ENCODE measurements at places on chromosomes 4 and X.

DNA sequence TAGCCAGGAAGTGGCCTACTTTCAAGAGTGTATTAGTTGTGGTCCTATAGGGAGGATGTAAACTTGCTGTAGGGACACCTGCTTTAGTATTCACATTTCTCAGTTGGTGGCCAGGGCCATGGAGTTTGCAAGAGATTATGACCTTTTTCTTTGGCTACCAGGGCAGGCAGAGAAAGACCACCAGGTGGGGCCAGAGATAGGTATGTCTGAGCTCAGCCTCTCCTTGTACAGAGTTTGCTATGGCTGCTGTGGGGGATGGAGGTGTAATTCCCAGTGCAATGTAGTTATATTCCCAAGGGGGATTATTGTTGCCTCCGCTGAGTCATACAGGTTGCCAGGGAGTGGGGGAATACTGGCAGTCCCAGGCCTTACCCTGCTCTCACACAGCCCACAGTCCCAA is 26.3 kb upstream of the DACH2 start:
- no peak for DNase-seq

DNA sequence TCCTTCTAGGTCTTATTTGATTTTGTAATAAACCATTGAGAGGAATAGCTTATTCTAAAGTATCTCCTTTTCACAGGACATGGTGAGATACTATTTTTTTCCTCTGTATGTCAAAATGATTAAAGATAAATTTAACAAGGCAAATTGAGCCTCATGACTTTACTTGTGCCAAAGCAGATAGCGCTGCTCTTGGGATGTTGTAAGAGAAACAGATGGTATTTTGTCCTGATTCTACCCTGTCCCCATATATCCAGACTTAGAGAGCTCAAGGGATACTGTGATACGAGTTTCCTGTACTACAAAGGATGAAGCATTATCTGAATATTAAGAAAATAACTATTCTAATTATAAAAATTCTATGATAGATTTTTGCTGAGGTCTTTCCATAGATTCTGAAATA is 34.0 kb downstream of the EMCN start:
- no peak for DNase-seq

DNA sequence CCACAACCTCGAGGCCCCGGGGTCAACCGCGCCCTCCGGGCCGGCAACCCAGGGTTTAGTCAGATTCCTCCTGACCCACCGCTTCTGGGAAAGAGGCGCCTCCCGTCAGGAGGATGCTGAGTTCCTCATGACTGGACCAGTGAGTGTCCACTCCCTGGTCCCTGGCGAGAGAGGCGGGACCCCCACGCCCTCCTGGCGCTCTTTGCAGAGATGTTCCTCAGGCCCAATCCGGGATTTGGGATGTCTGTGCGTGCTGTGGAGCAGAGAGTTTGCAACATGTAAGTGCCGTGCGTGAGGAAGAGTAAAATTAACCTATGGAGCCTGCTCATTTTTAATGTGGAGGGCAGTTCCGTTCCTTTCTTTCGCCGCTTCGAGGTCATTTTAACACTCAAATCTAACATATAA is 824 bp upstream of the UGDH start:
- no peak for DNase-seq

DNA sequence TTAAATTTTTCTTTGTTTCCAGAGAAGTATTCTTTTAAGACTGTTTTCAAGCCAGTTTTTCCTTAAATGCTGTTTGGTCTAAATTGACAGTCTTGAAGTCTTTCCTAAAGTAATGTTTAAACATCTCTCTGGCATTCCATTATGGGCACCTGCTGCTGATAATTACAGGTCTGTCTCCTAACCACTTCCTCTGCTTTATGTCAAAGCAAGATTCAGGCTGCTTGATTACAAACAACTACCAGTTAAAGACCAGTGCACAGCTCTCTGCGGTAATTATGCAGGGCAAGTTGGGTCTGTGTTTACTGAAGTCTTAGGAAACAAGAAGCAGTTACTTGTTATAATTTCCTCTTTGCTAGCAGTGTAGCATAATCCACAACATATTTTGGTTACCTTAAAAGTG is 17.6 kb downstream of the UNC5C start:
- no peak for DNase-seq

- no peak for DNase-seq
Observed at GRCh38 chrX:24661292-24661691, 14.1 kb upstream of the PCYT1B start.

- no peak for DNase-seq
Observed at GRCh38 chrX:41064018-41064417, 21.2 kb upstream of the USP9X start.

DNA sequence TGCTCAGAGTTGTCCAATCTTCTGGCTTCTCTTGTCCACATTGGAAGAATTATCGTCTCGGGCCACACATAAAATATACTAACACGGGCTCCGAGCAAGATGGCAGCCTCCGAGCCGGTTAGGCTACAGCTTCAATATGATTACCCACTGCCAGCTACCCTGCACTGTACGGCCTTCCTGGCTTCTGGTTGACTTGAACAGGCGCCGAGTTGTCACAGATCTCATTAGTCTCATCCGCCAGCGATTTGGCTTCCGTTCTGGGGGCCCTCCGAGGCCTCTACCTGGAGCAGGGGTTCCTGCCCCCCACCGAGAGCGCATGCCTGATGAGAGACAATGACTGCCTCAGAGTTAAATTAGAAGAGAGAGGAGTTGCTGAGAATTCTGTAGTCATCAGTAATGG is 101.2 kb upstream of the NUDT6 start:
- DNase-seq, result no peak

DNA sequence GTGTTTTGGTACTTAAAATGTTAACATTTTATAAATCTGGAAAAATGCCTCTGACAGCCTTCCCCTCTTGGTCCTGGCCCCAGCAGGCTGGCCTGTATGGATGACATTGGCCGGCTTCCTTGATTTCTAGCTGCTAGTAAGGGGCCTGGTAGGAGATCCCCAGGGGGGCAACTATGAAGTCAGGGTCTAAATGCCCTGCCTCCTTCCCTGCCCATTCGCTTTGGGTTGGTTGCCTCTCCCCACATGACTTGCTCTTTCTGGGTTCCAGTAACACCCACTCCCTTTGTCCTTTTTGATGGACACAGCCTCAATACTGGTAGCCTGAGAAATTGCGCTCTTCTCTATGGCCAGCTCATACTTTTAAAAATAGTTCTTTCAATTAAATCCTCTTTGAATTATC is 78.0 kb upstream of the MAD2L1 start:
- no peak for DNase-seq

- peak; percentile 10 for DNase-seq
Observed at GRCh38 chrX:151754047-151754429, 19.5 kb downstream of the CNGA2 start.

DNA sequence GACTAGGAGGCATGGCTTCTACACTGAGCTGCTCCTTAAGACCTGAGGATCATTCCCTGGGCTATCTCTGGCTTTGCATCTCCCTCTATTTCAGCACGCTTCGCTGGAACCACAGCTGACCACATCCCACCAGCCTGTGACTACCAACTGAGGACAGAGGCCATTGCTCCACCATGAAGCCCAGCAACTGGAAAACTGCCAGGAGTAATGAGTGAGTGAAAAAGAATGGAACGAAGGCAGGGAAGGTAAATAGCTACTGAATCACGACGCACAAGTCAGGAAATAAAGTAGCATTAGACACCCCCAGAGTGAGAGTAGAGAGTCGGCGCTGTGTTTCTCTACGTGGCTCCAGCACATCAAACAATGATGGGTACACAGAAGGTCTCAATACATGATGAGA is 314.7 kb downstream of the LDB2 start:
- DNase-seq, result peak; percentile 31

- no peak for DNase-seq
Observed at GRCh38 chrX:137166591-137166990, 132.8 kb upstream of the GPR101 start.

GRCh38 chr4:141155586-141155985 is 22.3 kb upstream of the RNF150 start:
- peak; percentile 51 for DNase-seq

DNA sequence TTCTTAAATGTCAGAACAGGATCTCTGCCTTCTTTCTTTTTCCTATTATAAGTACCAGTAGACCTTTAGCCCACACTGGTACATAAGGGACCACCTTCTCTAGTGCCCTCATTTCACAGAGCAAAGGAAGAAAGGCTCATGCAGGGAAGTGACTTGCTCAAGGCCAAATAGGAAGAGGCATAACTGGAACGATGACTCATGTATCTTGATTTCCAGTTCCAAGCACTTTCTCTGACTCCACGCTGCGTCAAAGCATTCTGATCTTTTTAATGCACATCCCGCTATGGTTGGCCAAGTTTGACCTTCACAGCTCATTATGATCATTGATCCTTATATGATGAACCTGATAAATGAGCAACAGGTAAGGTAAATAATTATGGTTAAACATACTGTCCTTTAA is 542.0 kb downstream of the GBA3 start:
- no peak for DNase-seq

DNA sequence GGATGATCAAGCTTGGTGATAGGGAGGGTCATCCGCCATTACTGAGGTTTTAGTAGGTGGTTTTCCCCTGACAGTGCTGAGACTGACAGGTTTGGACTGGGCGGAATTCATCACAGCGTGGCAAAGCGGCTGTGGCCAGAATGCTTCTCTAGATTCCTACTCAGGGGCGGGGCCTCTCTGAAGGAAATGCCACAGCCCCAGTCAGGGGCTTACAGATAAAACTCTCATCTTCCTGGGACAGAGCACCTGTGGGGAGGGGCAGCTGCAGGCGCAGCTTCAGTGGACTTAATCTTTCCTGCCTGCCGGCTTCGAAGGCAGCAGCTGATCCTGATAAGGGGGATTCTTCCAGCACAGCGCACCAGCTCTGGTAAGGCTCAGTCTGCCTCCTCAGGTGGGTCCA is 316.7 kb downstream of the RPA4 start:
- DNase-seq, result no peak

DNA sequence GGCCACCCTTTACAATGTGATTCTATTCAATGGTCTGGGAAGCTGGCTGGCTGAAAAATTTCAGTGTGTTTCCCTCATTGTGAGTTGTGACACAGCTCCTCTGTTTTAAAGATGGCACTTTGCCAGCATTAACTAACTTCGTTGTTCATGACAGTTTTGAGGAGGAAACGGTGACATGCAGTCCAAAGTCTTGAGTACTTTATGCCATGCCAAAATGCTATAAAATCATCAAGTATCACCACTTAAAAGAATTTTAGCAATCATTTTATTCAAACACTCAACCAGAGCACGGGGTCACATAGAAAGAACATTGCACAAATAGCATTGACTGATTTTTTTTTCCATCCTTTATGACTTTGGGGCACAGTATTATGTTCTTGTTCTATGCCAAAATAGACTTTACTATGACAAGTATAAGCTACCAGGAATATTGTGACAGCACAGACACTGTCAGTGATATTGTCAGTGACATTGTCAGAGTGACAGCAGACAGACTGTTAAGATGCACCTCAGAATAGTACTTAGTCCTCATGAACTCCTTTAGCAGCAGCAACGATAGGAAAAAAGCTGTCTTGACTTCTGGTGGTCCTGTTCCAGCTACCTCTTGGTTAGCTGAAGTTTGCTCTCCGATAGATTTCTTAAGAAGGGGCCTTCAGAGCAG is 46.7 kb downstream of the CXCL13 start:
- DNase-seq, result no peak

GRCh38 chrX:154833746-154834274 is 652 bp downstream of the SMIM9 start:
- no peak for DNase-seq

DNA sequence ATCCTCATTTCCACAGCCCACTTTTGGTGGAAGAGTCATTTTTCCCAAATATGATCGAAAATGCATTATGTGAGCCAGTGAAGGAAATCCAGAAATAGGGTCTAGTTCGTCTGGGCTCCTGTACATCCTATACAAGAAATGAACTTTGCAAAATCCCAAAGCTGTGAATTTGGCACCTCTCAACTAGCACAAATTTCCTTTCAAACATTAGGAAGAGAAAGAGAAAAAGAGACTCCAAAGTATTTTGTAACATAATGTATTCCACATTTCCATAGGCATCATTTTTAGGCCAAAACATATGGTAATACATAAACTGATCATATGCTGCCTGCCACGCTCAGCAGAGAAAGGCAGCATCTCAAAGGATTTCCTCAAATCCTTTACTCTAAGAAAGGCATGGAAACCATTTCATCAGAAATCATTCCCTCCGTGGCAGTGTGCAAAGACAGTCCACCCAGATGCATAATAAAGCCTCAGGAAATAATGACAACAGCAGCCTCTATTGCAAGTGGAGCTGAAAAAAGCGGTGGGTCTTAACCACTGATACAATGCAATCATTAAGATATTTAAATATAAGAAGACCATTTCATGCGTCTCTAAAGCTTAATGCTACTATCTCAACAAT is 56.8 kb downstream of the ANOS1 start:
- DNase-seq, result no peak

DNA sequence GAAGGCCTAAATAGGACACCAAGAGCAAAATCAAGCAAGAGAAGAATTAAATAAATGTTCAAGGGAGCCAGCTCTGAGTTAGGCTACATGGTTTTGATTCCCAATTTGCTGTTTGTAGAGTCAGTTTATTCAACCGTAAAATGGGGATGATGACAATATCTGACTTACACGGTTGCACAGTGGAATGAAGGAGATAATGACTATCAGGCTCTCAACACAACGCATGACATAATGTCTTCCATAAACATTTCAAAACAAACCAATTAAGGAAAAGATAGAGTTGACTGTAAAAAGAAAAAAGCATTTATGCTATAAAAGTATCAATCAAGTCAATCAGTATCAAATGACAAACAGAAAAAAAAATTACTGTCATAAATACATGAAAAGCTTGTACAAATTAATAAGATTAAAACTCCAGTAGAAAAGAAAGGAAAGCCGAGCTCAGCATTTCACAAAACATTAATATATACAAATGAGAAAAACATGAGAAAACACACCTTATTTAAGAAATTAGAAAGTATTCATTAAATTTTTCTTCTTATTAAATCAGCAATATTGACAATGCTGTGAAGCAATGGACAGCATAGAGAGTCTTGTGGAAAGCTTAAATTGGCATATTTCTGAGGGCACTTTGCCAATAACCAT is 179.0 kb downstream of the SCFD2 start:
- DNase-seq, result peak; percentile 4

DNA sequence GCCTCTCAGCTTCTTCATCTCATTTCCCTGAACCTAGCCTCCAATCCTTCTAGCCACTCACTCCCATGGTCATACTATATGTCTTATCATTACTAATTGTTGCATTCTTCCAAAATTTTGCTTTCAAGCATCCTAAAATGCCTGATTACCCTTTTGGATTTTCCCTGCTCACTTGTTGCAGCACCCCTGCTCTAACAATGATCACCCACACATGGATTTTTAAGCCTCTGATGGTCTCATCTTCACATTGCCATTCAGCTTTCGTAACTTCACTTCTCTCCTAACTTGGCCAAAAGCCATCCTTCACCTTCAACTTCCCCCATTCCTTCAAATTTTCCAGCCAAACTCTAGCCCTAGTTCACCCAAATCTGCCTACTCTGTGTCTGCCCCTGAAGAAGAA is 33.8 kb upstream of the MGST2 start:
- DNase-seq, result no peak

DNA sequence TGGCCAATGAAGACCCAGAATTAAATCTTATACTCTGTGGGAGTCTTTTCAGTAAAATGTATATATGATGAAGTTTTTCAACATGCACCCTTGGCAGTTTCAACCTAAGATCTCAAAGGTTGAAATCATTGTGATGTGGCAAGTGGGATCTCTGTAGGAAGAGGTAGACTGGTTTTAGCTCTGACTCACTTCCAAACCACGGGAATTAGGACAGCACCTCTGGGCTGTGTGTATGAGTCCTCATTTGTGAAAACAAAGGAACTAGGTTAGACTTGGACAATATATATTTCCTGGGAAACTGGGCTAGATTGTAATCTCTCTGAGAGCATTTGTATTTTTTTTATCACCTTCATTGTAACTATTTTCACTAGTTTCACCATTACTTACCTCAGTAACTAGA is 333.0 kb downstream of the ADGRL3 start:
- peak; percentile 52 for DNase-seq

GRCh38 chr4:41638866-41639265 is 100.9 kb downstream of the LIMCH1 start:
- DNase-seq, result no peak

All from kidney epithelial cell (primary cell).